ENCODE measurements at places on chromosomes 12 and 14.

DNA sequence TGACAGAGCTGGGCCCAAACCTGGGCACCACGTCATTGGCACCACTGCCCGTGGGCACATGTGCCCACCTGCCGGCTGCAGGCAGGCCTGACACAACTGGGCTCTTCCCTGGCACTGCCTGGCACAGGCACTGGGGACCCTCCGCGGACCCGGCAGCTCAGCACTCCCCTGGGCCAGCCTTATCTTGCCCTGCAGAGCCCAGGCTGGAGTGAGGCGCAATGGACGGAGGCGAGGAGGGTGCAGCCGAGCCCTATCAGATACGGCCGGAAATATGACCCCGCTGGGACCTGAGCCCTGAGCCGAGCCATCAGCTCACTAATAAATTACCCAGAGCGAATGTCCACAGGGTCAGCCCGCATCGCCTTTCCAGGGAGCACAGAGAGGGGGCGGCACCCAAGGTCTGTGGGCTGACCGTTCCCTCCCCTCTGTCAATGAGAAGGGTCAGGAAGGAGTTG lies 1.7 kb upstream of the C14orf180 start:
- DNase-seq, result no peak

- no peak for DNase-seq
Observed at GRCh38 chr12:117284140-117284539, 77.3 kb downstream of the NOS1 start.

- DNase-seq, result no peak
Observed at GRCh38 chr12:82740129-82741000, 53.7 kb downstream of the TMTC2 start.

GRCh38 chr14:70358631-70359030 lies 852 bp downstream of the COX16 start:
- DNase-seq, result no peak

GRCh38 chr14:98512501-98513251 lies 759.3 kb downstream of the BCL11B start:
- no peak for DNase-seq

DNA sequence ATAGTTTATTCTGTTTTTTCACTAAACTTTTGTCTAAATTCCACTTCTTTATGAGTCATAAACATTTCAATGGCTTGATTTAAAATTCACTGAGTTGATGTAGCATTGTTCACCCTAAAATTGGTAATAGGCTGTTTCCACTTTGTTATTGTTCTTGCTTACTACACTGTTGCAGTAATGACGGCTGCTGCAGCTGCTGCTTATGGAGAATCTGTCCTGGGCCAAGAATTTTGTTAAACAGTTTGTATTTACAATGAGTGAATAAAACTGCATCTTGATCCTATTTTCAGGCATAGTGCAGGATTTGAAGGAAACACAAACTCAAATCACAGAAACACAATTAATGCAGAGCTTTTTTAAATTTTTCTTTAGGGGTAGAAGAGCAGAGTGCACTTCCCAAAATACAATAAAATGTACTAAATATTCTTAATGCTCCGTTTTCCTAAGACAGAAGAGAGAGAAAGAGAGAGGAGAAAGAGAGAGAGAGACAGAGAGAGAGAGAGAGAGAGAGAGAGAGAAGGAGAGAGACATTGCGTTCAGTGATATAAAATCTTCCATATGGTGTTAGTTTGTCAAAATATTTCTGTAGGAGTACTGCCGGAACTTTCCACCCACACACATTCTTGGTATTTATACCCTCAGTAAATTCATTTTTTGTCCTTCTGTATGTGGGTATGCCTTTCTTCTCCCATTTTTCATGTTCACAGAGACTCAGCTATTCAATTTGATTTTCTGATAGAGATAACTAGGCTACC lies 266.4 kb downstream of the LRFN5 start:
- DNase-seq, result no peak

All from stimulated activated CD8-positive, alpha-beta memory T cell treated with anti-CD3 and anti-CD28 coated beads, Interleukin-2, amount 100 ng/mL, for 48 hours (primary cell).